ENCODE measurements at places on chromosomes 1 and 21. TPM values are rescaled to one million over a fixed set of nuclear protein-coding genes. Genes with fewer than 3 reads are reported as not detected.

DNA sequence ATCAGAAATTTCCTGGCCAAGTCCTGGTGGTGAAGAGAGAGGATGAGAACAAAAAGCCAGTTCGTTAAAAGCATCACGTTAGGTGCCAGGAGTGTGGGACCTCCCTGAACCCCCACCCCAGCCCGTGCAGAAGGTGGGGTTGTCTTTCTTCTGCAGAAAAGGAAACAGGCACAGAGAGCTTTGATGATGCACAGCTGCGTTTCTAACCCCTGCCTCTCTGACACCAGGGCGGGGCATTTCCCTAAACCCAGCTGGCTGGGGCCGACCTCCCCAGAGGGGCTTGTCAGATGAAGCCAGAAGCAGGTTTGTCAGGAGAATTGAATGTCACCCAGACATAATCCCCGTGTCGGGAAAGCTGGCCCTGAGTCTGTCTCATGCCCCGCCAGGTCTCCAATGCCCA is 189.3 kb upstream of the EDN2 start:
- DNase-seq = no peak

- no peak for DNase-seq
These were observed 882.9 kb upstream of the B3GALT2 start for GRCh38 chr1:194069168-194069830.

Gene HJV
- 0.35 TPM for total RNA-seq

Gene ACTRT2
- not detected for total RNA-seq
